Stimulated activated effector memory CD8-positive, alpha-beta T cell treated with anti-CD3 and anti-CD28 coated beads, Interleukin-12 subunit alpha, Interleukin-12 subunit beta, amount 100 ng/mL, for 72 hours (primary cell): ENCODE measurements at places on chromosomes 12 and 14.

- DNase-seq, result no peak
These were observed 46.5 kb downstream of the NR1H4 start for GRCh38 chr12:100520048-100520769.

GRCh38 chr14:33475623-33476022 lies 475.3 kb downstream of the EGLN3 start:
- no peak for DNase-seq

- DNase-seq, result no peak
These were observed 1.3 kb downstream of the BAZ2A start for GRCh38 chr12:56628671-56629458.

DNA sequence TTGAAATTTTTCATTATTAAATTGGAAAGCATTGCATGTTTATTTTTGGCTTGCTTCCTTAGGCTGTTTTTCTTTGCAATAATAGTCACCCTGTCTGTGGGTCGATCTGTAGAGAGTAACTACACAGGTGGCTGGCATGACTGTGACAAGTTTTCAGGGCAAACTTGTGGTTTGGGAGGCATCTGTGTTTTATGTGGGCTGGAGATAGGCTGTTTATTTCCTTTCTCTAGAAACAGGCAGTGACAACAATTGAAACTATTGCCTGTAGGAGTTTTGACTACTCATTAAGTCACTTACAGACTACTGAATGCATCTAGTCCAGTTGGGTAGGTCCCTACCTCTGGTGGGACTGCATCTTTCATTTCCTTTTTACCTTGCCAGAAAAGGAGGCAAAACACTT lies 155.6 kb downstream of the DYRK2 start:
- DNase-seq, result no peak

DNA sequence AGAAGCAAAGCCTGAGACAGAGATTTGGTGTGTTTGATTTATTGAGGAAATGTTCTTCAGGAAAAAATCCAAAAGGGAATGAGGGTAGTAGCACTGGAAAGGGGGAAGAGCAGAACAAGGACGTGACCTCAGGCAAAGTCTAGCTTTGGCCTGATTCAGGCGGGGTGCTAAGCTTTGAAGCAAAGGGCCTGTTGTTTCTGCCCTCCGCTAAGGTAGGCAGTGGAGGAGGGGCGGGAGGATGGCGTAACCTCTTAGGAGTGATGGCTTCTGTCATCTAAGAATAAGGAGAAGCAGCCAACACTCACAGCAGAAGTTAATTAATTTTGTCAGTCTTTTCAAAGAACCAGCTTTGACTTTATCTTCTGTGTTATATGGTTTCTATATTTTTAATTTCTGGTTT lies 20.4 kb downstream of the ABHD12B start:
- DNase-seq, result no peak

DNA sequence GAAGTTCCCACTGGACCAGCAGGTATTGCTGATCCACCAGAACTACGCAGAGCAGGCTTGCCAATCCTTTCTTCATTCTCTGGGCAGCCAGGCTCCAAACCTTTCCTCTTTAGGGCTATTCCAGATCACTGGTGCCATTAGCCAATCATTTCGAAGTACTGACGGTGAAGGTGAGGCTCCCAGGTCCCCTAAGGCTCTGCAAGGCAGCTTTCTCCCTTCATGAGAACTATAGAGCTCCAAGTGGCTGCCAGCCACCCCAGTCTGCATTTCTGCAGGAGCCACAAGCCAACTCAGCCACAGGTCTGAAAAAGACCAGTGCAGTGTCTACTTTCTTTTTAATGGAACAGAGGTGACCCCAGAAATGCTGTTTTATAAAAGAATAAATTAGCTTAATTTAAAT lies 48.7 kb downstream of the RAB35 start:
- DNase-seq, result no peak
